ENCODE measurements at places on chromosomes 16 and 17.

DNA sequence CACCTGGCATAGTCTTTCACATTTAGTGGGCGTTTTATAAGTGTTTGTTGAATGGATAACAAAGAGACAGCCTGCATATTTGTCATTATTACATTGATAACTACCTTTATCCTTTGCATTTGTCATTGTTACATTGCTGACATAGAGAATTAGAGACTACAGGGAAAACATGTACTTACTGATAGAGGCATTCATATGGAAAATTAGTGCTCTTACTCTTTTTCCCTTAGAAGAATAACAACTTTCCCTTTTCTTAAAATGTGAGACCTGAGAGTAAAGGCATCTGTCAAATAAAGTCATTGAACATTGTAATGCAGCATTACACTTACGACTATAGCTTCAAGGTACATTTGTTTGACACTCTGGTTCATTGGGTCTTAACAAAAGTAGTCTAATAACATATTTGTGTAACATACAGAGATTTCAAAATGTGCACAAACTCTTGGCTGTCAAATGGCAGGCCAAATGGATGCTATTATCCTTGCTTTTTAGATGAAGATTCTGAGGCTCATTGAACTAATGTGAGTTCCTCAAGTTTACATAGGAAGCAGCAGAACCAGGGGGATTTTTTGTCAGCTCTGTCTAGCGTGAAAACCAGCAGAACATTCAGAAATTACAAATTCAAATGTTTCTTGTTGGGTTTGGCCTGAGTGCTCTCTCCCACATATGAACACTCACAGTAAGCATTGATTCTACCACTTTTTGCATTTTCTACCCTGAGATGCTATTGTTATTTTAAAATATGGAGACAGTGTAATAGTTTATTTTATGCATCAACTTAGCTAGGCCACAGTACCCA, 28.5 kb downstream of the SMIM36 start:
- no peak for DNase-seq

- no peak for DNase-seq
These were observed 72.1 kb upstream of the GNG13 start for GRCh38 chr16:872436-873242.

DNA sequence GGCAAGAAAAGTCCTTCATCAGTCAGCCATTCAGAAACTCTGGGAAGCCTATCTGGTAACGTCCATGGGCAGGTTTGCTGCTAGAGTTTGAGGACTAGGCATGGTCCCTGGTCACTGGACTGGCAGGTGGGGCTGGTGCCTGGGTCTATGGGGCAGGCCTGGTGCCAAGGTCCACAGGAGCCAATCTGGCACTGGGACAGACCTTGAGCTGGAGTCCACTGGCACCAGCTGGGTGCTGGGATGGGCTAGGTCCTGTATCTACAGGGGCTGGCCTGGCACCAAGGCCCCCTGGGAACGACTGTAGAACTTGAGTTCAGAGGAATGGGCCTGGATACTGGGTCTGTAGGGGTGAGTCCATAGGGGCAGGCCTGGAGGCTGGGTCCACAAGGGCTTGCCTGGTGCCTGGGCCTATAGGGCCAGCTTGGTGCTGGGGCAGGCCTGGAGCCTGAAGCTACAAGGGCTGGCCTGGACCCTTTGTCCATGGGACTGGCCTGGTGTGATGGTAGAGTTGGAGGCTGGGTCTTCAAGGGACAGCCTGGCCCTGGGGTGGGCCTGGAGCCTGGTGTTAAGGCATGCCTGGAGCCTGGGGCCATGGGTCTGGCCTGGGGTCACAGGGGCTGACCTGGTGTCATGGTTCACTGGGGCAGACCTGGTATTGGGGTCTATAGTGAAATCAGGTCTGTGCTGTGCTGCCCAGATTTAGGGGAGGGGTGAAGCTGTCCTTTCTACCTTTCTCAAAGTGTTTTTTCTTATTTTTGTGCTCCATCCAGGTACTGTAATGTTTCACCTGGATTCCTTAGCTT, 30.5 kb upstream of the NKD1 start:
- no peak for DNase-seq

- DNase-seq = no peak
These were observed 76.9 kb upstream of the GNG13 start for GRCh38 chr16:877242-878071.

DNA sequence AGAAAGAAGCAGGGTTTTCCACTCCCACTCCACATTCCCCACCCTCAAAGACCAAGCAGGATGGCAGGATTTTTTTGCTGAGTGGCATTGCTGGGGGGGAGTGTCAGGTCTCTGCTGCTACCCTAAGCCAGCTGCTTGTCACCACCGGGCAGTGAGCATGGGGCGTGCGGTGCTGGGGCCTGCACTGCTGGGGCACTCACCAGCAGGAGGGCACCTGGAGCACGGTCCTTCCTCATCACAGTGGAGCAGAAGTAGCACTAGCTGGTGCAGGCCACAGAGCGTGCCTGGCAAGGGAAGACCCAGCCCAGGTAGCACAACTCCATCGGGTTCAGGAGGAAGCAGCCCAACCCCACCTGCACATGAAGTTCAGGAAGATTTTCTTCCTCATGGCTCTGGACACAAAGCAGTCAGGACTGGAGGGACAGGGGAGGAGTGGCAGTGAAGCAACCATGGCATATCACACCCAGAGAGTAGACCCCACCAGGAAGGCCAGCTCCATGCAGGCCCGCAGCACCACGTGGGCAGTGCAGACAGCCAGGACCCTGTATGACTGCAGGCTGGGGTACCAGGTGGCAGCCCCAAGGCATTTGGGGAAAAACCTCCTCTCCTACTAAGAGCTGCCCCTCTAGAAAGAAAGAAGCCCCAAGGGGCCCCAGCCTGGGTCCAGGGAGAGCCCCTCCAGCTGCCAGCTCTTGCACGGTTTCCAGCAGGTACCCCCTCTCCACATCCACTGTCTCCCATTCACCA, 16.7 kb upstream of the MYO18A start:
- DNase-seq = no peak

- no peak for DNase-seq
These were observed 2.3 kb downstream of the PAFAH1B1 start for GRCh38 chr17:2595716-2596115.

- DNase-seq = no peak
These were observed 327.7 kb downstream of the BCAS3 start for GRCh38 chr17:61005358-61005757.

- DNase-seq = no peak
These were observed 21.7 kb downstream of the USP36 start for GRCh38 chr17:78818932-78819331.

DNA sequence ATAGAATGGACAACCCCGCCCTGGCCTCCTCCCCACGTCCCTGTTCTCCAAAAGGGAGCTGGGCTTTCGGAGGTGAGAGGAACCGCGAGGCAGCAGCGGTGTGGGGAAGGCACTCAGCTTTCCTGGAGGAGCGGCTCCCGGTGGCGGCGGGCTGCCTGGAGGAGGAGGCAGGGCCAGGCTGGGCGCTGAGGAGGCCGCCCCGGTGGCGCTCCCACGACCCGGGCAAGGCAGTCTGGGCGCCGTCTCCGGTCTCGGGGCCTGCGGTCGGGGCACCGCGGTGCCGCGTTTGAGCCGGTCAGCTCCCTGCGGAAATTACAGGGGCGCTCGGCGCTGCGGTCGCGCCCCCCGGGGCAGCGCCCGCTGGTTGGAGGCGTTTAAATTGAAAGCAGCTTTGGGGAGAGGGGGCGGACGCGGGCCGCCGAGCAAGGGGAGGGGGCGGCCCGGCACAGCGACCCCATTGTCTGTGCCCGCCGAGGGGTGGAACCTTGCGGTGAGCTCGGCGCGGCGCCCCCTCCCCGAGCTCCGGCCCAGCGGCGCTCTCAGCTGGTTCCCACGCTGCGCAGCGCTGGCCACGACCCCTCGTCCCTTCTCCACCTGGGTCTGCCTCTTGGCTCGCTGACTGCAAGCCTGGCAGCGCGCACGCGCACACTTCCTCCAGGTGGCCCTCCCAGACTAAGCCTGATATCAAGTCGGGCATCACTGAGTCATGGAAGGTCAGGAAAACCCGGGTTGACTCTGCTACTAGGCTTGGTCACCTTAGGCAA, 58.7 kb upstream of the DLX4 start:
- no peak for DNase-seq

DNA sequence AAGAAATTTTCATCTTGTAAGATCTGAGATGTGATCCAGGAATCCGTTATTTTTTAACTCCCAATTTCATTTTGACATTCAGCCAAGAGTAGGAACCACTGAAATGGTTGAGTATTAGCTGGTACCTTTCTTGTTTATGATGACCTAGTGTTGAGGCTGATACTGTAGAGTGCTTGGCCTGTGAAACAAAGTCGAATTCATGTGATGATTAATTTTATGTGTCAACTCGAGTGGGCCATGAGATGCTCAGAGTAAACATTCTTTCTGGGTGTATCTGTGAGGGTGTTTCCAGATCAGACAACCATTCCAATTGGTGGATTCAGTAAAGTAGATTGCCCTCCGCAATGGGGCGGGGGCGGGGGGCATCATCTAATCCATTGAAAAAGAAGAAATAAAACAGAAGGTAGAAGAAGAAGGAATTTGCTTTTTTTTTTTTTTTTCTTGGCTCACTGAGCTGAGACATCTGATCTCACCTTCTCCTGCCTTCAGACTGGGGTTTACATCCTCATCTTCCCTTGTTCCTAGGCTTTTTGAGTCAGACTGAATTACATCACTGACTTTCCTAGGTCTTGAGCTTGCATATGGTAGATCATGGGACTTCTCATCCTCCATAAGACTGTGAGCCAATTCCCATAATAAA, 264.6 kb upstream of the KCNJ16 start:
- DNase-seq = no peak

All from AML-193 (cell line).